Stimulated activated naive CD8-positive, alpha-beta T cell treated with anti-CD3 and anti-CD28 coated beads, Interleukin-15, amount 100 ng/mL, for 72 hours (primary cell): ENCODE measurements at places on chromosomes 5 and 9.
A peak's percentile ranks its signal among the peaks of the same experiment; 100 is the strongest.

- DNase-seq, result no peak
Observed at GRCh38 chr9:112873773-112874405, 16.8 kb downstream of the SLC46A2 start.

GRCh38 chr5:138011991-138012390 lies 20.9 kb downstream of the FAM13B start:
- DNase-seq, result no peak

GRCh38 chr5:96302174-96302738 lies 130.8 kb downstream of the PCSK1 start:
- DNase-seq, result no peak

- no peak for DNase-seq
Observed at GRCh38 chr5:161286066-161286655, 260.4 kb downstream of the GABRB2 start.

DNA sequence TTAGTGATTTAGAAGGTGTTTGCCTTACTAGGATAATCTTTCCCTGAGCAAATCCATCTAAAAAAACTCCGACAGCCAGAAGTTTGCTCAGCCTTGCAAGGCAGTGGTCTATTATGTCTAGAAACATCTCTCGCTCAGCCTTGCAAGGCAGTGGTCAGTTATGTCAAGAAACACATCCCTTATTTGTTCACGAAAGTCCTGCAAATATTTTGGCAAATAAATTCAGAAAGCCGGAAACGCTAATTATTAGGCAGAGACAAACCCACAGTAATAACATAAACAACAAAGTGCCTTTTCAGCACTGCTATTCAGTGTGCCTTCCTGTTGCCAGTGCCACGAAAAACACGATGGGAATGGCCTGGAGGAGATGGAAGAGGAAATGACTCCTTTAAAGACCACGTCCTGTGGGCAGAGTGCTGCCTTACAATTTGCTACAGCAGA lies 184.5 kb downstream of the GNAQ start:
- DNase-seq, result no peak

DNA sequence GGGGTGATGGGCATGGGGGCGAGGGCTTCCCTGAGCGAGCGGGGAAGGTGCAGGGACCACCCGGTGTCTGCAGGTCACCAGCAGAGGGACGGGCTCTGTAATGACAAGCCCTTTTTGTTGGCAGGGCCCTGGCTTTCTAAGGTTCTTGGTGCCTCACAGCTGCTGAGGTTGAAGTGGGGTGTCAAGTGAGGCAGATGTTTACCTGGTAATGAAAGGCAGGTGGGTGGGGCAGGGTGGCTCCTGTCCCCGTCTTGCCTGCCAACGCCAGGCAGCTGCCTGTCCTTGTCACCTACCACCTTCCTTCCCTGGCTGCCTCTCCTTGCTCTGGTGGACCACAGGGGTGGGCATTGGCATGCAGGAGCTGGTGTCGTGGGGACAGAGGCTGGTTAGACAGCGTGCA lies 41.0 kb upstream of the SEMA4D start:
- DNase-seq, result no peak

- DNase-seq, result no peak
Observed at GRCh38 chr5:34598177-34598794, 57.8 kb upstream of the RAI14 start.

DNA sequence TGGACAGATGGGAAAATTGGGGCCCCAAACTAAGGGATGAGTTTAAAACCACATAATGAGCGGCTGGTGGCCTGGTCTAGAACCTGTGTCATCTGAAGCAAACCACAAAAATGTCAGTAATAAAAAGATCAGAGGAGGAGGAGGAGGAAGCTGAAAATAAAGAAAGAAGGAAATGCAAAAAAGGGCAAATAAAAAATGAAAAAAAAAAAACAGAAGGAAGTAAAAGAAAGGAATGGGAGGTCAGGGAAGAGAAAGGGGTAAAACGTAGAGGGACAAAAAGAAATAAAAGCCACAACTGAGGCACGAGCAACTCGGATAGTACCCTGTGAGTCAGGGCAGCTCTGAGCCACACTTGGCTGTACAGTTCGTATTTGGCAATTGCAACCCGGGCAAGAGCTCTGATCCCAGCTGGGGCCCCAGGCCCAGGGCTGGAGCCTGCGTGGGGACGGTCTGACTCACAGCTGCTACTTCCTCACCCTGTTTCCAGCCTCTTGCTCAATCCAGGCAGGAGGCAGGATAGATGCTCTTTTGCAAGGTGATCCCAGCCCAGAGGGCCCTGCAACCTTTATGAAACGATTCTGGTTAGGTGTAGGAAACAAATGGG lies 137.9 kb upstream of the TRIM32 start:
- no peak for DNase-seq

DNA sequence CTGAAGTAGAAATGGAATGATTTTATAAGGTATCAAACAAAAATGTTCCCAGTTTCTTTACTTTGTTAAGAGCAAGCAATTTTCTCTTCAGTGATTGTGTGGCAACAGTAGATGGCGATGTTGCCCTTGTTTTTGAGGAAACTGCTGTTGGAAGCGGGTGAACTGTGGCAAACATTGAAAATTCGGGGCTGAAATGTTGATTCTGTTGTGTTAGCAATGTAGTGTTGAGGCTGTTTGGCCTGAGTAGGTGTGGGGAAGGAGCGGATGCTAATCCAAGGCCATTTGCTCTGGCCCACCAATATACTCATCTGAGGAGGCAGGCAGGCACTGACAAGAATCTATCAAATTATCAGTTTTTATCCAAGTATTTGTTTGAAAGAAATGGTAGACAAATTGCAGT lies 129.8 kb downstream of the SLC12A2 start:
- DNase-seq, result peak; percentile 31

- no peak for DNase-seq
Observed at GRCh38 chr5:73544429-73545402, 20.7 kb downstream of the ANKRA2 start.

DNA sequence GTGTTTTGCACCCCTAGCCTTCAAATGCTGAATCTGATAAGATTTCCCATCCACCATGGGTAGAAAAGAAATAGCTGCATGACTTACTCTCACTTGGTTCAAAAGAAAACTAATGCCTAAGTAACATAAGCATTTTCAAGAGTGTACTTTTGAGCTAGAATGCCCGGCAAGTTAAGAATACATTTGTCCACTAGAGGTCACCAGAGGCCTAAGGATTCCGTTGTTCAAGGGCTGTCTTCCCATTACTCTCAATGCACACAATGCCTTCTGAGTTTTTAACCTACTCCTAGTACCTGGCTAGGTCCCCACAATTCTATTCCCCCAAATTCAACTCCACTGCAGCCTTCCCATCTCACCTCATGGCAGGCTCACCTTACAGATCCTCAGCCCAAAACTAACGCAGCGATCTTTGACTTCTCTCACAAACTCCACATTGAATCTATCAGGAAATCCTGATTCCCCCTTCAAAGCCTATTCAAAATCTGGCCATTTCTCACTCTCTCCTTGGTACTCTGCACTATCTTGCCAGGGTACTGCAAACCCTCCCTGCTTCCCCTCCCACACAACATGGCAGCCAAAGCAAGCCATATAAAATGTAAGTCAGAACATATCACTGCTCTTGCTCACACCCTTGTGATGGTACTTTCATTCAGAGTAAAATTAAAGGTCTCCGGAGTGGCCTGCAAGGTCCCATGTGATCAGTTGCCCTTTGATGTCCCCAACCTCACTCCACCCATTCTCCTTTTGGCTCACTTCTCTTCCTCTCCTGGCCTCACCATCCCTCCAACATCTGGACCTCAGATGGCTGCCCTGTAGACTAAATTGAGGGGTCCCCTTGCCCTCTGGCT lies 13.4 kb downstream of the OXCT1 start:
- peak; percentile 45 for DNase-seq

GRCh38 chr9:134983074-134983473 lies 65.4 kb upstream of the FCN1 start:
- DNase-seq, result no peak

DNA sequence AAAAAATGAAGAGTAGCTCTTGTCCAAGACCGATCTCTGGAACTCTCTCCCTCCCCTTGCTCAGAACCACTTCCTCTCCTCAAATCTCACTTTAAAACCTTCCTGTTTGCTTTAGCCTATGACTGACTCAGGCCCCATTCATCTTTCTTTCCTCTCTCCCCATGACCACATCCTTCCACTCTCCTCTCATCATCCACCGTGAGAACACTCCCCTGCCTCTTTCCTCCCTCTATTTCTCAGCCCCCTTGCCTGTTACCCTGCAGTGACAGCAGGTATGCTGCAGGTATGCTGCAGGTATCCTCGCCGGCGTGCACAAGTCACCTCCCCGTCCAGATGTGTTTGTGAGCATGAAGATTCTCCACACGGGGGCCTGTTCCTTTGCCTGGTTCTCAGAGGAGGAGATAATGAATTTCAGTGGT lies 505.3 kb downstream of the CCDC171 start:
- peak; percentile 24 for DNase-seq

- no peak for DNase-seq
Observed at GRCh38 chr9:31719262-31719661, 665.2 kb upstream of the ACO1 start.

- DNase-seq, result no peak
Observed at GRCh38 chr5:89255845-89256463, 373.0 kb upstream of the MEF2C start.

- DNase-seq, result no peak
Observed at GRCh38 chr9:89442501-89442978, 55.4 kb downstream of the SEMA4D start.

GRCh38 chr9:78038620-78039300 lies 7.1 kb upstream of the GNAQ start:
- DNase-seq, result no peak

GRCh38 chr5:16160706-16161105 lies 18.9 kb downstream of the MARCHF11 start:
- peak; percentile 12 for DNase-seq

DNA sequence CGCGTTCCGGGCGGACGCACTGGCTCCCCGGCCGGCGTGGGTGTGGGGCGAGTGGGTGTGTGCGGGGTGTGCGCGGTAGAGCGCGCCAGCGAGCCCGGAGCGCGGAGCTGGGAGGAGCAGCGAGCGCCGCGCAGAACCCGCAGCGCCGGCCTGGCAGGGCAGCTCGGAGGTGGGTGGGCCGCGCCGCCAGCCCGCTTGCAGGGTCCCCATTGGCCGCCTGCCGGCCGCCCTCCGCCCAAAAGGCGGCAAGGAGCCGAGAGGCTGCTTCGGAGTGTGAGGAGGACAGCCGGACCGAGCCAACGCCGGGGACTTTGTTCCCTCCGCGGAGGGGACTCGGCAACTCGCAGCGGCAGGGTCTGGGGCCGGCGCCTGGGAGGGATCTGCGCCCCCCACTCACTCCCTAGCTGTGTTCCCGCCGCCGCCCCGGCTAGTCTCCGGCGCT lies at the start of gene DAPK1:
DAPK1 (plus strand) TSS at position 264 of the 442 bp plus-strand sequence. CDS start 1,211 bp downstream, outside the sequence.
- DNase-seq, result peak; percentile 25

- DNase-seq, result no peak
Observed at GRCh38 chr5:87229780-87230179, 37.9 kb upstream of the RASA1 start.

GRCh38 chr5:89120719-89121118 lies 237.7 kb upstream of the MEF2C start:
- no peak for DNase-seq

DNA sequence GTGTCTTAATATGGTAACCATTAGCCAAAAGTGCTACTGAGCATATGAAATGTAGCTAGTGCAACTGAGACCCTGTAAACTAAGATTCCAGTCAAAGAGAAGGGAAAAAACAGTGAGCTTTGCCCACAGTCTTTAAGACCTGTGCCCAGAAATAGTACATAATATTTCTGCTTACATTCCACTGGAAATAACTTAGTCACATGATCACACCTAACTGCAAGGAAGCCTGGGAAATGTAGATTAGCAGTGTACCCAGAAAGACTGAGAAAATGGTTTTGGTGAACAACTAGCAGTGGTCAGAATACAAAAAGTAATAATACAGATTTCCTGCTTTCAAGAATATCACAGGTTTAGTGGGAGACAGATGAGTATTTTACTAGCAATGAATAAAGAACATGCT lies 2.5 kb upstream of the CPLANE1 start:
- no peak for DNase-seq

- no peak for DNase-seq
Observed at GRCh38 chr9:91768507-91768906, 181.5 kb downstream of the ROR2 start.

GRCh38 chr9:131720330-131720729 lies 19.5 kb downstream of the RAPGEF1 start:
- DNase-seq, result no peak

DNA sequence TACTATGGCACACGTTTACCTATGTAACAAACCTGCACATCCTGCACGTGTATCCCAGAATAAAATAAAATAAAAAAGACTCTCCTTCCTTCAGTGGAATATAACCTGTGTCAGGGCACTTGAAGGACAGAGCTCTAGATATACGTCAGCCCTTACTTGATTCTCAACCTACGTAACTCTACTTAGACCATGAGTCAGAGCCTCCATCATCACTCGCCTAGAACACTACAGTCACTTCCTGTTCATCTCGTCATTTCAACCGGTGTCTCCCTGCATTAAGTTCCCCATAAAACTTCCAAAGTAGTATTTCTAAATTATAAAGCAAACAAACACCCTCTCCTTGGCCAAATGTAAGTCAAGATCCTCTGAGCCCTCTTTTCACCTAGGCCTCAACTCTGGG lies 243.5 kb upstream of the CCNG1 start:
- no peak for DNase-seq

- DNase-seq, result no peak
Observed at GRCh38 chr5:170147051-170147752, 41.5 kb downstream of the FOXI1 start.

DNA sequence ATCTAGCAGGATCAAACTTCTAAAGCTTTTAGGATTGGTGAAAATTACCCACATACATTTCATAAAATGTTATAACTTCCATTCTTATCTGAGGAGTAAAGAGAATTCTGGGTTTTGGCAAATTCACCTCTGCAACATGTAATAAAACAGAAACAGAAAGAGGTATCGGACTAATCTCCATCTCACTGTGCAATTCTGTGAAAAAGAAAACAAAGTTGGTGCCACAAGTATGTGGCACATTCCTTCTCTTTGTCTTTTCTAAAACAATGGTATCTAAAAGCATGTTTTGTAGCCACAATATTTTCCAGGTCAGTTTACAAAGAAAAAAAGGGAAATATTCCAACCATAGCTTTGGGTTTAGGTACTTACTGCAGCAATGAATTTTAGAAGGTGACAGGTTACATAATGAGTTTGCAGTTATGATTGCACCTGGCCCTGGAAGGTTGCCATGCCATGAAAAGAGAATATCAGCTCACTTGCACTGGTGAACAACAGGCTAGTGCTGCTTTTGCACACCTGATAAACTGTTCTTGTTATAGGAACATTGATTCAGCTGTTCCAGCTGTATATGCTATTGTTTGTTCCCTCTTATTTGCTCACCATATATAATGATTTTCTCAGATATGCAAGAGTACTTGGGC lies 491.3 kb upstream of the MEF2C start:
- DNase-seq, result no peak

- DNase-seq, result no peak
Observed at GRCh38 chr5:11383506-11384095, 520.6 kb downstream of the CTNND2 start.
